Pancreas (tissue), 10 donors: ENCODE measurements at places on chromosomes 11 and 22. TPM values are rescaled to one million over a fixed set of nuclear protein-coding genes. Genes with fewer than 3 reads are reported as not detected.

GRCh38 chr22:26994801-26995200 is 337.4 kb downstream of the MIAT start:
- no peak for DNase-seq
- peaks cover 6% of the 10 kb centered on the region for H3K4me1 ChIP-seq
- H3K27ac ChIP-seq: no peak overlapping the region

GRCh38 chr11:85766721-85767161 is 44.2 kb downstream of the SYTL2 start:
- H3K4me3 ChIP-seq: no peak overlapping the region
- no peaks in the 10 kb centered on the region for H3K4me1 ChIP-seq
- no peaks in the 10 kb centered on the region for H3K27me3 ChIP-seq
- no peaks in the 10 kb centered on the region for H3K36me3 ChIP-seq
- DNase-seq: no peak
- H3K27ac ChIP-seq: no peak overlapping the region

DNA sequence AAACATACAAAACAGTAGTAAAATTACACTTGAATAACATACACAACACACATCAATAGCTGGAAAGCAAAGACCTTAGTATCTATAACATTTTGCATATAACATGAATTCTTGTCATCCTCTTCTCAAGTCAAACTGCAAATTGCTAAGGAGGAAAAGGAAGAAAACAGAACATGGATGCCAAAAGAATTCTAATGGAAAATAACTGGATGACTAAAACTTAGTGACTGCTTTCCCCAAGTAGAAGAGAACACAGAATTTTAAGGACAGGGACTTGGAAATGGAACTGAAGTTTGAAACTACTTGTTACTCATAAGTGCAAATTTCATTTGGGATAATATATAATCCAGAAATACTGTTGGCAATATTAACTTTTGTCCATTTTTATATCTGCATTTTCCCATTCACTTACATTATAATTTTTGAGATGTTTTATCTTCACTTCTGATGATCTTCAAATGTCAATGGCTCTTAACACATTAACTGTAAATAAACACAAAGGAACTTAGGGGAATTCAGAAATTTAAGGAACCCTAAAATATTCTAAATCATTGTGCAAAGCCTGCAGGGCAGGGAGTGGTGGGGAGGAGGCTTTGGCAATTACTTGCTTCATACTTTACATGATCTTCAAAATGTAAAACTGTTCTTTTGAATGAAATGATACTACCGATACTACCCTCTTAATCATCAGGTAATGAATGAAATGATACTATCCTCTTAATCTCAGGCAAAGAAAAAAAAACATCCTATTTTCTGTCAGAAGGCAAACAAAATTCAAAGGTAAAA is 9.9 kb downstream of the MTMR2 start:
- no peak for DNase-seq
- no peaks in the 10 kb centered on the region for H3K27me3 ChIP-seq
- H3K36me3 ChIP-seq: no peaks in the 10 kb centered on the region

- no peak overlapping the region for H3K4me3 ChIP-seq
- no peaks in the 10 kb centered on the region for H3K4me1 ChIP-seq
Observed at GRCh38 chr11:94308024-94308423, 3.6 kb downstream of the IZUMO1R start.

The ARHGAP8 gene
- 8.6 TPM for total RNA-seq

The TRIM66 gene
- total RNA-seq: 13.1 TPM

The FOLR2 gene
- total RNA-seq: 8.6 TPM
